ENCODE measurements at places on chromosomes 2 and 18.
A peak's percentile ranks its signal among the peaks of the same experiment; 100 is the strongest.

DNA sequence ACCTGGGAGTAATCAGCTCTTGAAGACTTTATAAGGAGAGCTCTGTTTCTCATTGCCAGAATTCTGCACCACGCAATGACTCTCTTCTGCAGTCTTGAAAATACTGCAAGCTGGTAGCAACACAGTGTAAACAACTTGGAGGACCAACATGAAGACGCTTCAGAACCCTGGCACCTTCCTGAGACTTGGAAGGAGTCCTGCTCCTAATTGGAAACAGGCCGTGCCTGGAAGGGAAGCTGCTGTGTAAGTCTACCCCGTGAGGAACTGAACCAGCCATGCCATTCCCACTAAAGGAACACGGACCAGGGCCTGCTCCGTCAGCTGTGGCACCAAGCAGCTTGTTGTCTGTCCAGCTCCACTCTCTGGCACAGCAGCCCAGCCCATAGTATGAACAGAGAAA is 171.1 kb downstream of the PAX3 start:
- DNase-seq = no peak

GRCh38 chr2:10504994-10505820 is 57.1 kb upstream of the ODC1 start:
- no peak for DNase-seq

GRCh38 chr2:227623226-227623625 is 5.9 kb downstream of the SCYGR4 start:
- DNase-seq = peak; percentile 6

- no peak for DNase-seq
Observed at GRCh38 chr2:25566694-25567093, 106.7 kb downstream of the DTNB start.

- DNase-seq = no peak
Observed at GRCh38 chr2:241068136-241068941, 33.7 kb downstream of the MTERF4 start.

DNA sequence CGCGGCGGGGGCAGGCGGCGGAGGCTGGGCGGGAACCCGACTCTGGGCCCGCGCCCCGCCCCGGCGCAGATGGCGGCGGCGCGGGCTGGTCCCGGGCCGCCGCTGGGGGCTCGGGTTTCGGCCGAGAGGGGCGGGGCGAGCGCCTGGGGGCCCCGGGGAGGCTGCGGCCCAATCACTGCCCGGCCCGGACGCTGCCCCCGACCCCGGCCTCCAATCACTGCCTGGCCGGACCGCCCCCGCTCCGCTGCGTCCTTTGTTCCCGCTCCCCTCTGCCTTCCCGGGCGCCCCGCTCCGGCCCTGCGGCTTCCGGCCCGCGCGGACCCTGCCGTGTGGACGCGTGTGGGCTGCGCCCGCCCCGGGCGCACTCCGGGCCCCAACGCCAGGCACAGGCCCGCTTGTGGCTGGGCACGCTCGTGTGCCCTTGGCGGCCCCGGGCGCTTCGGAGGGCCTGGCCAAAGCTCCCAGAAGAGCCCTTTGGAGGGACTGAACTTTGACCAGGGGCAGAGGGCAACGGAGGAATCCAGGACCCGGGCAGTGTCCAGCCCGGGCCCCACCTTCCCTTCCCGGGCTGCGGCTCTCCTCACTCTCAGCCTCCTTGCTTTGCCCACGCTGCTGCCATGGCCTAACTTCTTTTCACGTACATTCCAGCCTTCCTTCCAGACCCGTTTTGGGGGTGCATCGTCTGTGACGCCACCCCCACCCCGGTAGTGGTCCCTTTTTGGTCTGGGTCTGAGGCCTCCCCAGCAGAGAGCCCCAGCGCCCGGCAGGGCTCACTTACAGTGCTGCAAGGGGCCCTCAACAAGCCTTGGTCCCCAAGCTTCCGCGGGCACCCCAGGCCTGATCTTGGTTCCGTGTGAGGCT is 27.1 kb upstream of the PTMA start:
- no peak for DNase-seq

DNA sequence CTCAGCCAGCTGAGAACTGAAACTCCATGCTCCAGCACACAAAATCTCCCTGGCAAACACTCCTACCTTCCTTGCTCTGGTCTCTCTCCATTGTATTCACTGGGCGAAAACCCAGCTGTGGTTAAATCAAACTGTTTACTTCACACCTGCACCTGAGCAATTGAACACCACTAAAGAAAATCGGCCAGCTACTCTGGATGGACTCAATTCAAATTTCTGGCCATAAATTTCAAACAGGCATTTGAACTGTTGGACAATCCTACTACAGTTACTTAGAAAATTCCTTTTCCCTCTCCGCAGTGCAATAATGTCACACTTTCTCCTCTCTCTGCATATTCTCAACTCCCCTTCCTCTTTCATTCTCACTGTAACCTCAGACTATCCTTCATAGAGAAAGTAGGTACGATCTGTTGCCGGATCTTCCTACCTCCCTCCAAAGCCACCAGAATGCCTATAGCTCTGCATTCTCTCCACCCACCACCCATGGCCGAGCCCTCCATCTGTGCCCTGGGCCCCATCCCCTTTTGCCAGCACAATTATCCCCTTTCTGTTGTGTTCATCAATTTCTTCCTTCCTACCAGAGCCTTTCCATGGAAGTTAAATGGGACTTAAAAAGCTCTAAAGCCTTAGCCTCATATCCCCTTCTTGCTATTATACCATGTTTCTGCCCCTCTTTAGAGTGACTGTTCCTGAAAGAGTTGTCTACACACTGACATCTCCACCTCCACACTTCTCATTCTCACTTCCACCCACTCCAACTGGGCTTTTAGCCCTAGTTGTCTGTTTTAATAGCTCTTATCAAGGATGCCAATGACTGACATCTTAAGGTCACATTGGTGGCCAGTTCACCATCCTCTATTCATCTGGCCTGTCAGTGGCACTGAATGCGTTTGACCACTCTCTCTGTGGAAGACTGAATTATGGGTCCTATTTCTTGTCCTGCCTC is 127.5 kb upstream of the SLC1A4 start:
- no peak for DNase-seq

- no peak for DNase-seq
Observed at GRCh38 chr2:48749291-48750127, 6.0 kb downstream of the LHCGR start.

GRCh38 chr2:26970928-26971627 is 641 bp downstream of the MAPRE3 start:
- no peak for DNase-seq

GRCh38 chr2:65292461-65293011 is 64.9 kb downstream of the ACTR2 start:
- DNase-seq = no peak

DNA sequence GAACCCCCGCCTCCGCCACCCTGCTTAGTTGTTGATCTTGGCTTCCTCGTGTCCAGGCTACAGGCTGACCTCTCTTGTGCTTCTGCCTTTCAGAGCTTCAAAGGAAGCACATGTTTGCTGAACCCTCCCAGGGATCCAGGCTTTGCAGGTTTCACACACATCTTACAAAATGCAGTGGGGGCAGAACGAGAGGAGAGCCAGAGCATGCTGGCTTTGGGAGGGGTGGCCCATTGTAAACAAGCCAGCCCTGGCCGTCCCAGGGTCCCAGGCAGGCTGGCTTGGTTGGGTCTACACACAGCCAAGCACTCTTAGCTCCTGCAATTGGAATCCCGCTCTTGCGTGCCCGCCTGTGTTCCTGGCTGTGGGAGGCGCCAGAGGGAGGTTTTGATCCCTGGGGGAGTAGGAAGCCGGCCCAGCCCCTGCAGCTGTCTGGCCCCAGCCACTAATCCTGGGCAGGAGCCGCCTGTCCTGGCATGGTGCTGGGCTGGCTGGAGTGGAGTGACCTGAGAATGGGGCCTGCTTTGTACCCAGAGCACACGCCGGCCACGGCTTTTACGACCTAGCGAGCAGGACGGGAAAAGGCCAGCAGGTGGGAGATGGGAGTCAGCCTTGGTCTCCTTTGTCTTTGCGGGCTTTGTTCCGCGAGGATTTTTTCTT is 53.9 kb downstream of the SH3BP4 start:
- no peak for DNase-seq

DNA sequence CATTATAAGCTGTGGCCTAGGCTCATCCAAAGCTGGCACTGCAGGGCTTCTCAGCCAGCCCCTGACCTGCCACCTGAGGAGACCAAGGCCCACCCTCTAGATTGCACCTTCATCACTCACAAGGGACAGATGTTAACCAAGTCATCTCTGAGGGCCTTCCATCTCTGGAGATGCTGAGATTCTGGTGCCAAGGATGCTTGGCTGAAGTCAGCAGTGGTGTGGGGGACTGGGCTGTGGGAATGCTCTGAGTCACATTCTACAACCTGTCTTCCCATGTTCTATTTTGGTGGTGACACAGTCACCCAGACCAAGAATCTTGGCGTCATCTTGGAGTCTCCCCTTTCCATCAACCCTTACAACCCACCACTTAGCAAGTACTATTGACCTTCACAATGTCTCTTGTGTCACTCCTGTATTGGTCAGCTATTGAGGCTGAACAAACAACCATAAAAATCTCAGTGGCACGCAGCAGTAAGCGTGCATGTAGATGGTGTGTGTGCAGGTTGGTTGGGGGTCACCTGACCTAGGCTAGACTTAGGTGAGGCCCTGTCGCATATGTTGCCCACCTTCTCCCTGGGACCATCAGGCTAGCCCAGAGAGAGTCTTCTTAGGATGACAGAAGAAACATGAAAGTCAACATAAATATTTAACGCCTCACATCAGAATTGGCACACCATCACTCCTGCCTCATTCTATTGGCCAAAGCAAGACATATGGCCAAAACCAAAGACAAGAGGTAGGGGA is 135.0 kb downstream of the SMAD7 start:
- DNase-seq = no peak

DNA sequence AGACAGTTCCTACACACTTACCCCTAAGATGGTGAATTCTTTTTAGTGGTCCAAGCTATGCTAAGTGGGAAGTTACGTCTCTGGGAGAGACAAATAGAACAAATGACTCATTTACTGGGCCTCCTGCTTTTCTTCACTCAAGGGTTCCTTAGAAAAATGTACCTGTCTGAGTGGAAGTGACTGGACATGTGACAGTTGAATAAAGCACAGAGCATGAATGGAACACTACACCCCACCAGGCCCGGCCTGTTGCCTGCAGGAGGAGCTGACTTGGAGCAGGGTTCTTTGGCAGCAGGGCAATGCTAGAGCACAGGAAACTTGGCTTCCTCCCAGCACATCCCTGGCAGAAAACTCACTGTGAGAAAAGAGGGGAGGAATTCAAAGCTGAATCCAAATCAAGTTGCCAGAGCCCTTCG is 451.0 kb upstream of the SETBP1 start:
- no peak for DNase-seq

DNA sequence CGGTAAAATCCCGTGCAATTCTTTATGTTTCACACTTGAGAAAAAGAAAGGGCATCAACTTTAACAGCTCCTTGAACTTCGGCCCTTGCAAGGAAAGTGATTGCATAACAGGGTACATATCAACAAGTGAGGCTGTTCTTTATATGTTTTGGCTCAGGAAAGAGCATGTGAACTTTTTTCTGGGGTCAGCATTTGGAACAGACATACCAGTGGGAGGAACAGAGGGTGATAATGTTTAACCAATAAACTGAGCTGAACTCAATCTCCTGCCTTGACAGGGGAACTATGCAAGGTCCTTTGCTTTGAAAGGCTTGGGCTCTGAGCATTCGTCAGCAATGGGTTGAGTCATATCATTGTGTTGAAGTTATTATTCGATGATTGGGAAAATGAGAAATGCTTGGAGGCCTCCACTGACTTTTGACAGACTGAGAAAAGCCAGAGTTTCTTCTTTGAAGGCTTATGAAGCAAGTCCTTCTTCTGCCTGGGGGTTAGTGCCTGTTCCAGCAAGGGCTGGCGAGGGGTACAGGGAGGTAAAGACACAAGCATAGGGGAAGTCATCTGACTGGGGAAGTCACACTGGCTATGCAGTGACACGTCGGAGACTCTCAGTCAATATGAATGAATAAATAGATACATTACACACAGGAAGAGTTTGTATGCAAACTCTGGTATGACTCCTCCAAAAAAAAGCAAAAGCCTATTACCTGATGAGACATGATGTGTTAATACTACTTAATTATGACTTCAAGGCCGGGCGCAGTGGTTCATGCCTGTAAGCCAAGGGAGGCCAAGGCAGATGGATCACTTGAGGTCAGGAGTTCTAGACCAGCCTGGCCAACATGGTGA is 57.2 kb downstream of the CYB5A start:
- peak; percentile 72 for DNase-seq

GRCh38 chr2:191666732-191667131 is 11.2 kb upstream of the NABP1 start:
- no peak for DNase-seq

GRCh38 chr2:209806318-209806717 is 34.7 kb downstream of the UNC80 start:
- no peak for DNase-seq

DNA sequence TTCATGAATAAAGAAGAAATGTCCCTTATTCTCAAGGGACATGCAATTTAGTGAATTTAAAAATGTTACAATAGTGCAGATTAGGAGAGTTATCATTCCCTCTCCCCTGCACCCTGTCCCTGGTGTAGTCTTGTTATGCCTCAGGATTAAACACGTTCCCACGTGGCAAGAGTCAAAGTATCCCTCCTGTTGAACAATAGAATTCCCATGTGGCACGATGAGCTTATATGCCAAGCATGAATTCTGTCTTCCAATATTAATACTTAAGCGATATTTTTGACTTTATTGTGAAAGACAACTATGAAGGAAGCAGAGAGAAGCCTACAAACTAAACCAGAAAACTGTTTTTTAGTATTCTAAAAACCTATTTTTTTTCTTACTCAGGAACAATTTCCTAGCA is 36.7 kb upstream of the SPAG16 start:
- no peak for DNase-seq

GRCh38 chr2:109453371-109453995 is 160.3 kb downstream of the SEPTIN10 start:
- no peak for DNase-seq

DNA sequence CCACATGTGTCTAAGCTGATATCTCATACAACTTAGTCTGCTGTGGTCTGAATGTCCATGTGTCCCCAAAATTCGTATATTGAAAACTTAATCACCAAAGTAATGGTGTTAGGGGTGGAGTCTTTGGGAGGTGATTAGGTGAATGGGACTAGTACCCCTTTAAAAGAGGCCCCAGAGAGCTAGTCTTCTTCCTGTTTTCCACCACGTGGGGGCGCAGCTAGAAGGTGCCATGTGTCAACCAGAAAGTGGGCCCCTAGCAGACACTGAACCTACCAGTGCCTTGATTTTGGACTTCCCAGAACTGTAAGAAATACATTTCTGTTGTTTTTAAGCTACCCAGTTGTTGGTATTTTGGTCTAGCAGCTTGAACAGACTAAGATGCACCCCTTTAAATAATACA is 86.6 kb downstream of the ASB1 start:
- no peak for DNase-seq

GRCh38 chr18:13300029-13300428 is 81.5 kb downstream of the LDLRAD4 start:
- DNase-seq = no peak

GRCh38 chr2:7513834-7514233 is 596.6 kb downstream of the RNF144A start:
- DNase-seq = no peak

DNA sequence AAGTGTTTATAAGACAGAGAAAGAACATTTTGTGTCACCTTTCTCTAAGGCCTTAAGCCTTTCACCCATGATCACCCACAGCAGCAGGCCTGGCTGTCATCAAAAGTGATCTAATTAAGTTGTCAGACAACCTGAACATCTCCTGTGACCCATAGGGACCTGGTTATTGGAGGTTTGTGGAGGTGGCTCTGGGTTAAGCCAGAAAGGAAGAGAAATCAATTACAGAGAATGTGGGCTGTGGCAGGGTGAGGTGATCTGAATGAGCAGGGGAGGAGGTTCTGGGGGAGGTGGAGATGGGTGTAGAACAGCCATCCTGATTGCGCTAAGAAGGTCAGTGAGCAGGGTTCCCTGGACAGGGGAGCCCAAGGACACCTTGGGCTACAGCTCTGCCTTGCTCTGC is 170.8 kb downstream of the FSHR start:
- DNase-seq = no peak

GRCh38 chr18:58292638-58293037 is 248.6 kb downstream of the NEDD4L start:
- no peak for DNase-seq

All from epithelial cell of prostate (primary cell).